ENCODE measurements at places on chromosomes 7 and 10.

DNA sequence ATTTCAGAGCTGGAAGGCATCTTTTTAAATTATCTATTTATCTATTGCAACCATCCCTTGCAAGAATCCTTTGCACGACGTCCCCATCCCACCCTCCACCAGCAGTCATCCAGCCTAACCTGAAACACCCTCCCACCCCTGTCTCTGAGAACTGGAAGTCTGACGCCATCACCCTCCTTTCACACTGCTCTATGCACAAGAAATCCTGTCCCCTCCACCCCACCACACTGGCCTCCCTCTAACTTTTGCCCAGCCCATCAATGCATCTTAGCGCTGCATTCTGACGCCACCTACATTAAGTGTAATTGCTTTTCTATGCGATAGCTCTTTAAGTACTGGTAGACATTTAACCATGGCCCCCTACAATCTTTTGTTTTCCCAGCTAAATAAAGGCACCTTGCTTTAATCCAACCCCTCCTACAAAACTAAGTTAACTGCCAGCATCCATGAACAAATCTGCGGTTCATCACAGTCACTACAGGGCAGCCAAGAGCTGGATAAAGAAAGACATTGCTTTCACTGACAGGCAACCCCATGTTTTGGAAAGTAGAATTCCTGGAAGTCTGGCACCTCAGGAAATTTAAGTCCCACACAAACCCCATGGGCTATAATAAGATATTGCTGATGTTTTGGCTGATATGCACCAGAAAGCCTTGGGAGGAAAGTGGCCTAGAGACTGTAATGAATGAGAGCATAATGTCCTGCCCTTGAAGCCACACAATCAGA is 128.0 kb downstream of the GLI3 start:
- DNase-seq = no peak

DNA sequence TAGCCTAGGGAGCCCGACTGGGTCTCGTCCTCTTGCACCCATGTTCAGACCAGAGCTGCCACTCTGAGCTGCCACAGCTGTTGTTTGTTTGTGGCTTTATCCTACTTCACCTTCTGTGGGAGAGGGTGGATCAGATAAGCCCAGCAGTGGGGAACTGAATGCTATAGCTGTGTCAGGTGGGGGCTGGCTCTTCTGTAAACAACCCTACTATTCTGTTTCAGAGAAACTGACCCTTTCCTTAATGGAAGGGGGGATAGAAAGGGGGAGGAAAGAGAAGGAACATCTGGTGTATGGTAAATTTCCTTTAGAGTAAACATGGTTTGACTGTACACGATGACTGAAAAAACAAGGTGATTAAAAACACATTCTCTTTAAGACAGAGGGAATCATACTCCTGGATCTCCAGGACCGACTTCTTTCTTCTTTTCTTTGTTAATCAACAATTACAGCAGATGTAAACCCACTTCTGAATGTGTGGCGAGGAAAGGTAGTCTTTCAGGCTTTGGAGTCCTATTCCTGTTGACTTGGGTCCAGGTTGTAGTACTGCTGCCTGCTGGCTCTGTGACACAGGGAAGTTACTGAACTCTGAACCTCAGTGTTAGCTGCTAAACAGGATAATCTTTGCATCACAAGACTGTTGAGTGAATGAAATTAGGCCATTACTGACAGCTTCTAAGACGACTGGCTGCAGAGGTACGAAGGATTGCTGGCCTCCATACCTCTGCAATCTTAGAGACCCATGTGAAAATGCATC is 6.0 kb downstream of the PRXL2A start:
- DNase-seq = no peak

DNA sequence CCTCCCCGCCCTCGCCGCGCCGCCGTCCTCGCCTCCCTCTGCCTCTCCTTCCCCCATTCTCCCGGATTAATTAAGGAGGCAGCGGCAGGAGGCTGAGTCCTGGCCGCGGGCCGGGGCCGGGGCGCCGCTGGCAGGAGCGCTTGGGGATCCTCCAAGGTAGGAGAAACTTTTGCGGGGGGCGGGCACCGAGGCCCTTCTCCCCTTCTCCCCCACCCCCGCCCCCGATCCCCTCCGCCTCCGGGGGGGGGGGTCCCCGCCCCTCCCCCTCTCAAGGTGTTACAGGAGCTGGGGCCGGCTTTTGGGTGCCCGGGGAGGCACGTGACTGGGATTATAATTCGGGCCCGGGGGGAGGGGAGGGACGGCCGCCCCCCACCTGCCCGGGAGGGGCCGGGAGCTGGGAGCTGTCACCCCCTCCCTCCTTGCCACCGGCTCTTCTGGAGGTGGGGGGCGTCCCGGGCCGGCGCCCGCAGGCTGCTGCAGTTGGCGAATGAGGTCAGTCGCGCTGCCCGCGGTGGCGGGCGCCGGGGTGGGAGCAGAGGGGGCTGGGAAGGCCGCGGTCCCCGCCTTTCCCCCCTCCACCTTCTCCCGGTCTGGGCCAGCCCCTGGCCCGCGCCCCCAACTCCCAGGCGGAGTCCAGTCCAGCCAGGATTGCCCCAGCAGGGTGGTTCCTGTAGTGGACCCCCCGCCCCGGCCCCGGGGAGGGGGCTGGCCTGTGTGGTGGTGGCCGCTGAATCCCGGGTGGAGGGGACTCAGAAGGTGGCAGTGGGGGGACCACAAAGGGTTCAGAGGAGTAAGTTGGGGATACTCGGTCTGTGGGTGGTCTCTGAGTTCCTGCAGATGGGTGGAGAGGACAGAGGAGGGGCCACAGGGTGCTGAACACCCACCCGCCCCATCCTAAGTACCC is 567 bp downstream of the GTF2IRD1 start:
- DNase-seq = no peak

DNA sequence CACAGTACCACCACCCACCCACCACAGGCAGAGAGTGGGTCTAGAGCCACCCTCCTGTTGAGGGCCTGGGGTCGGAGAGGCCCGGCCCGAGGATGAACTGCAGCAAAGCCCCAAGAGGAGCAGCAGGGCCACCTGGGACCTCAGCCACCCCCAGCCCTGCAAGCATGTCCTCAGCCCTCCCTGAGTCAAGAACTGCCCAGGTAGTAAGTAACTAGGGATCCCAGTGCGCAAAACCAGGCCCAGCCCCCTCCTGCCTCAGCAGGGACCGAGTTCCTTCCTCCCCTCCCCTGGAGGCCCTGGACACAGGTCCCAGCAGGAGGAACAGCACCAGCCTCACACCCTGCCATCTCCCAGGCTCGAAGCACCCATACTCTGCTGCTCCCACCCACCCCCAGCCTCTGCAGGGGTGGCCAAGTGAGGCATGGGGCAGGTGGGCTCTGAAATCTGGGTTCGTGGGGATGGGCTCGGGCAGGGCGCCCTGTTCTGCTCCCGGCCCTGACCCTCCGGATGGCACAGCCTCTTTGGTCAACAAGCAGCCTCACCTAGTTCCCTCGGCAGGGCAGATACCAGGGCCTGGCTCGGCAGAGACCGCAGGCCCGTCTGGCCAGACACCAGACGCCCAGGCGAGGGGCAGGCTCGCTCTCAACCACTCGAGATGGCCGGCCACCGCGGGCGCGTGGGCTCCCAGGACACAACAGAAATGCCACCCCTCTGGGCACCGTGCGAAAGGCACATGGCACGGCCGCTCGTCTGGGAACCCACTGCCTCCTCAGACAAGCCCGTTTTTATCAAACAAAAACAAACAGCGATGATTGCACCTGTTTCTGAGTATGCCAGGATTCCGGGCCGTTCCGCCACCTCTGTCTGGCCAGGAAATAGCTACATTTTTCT is 15.2 kb downstream of the PDGFA start:
- no peak for DNase-seq

DNA sequence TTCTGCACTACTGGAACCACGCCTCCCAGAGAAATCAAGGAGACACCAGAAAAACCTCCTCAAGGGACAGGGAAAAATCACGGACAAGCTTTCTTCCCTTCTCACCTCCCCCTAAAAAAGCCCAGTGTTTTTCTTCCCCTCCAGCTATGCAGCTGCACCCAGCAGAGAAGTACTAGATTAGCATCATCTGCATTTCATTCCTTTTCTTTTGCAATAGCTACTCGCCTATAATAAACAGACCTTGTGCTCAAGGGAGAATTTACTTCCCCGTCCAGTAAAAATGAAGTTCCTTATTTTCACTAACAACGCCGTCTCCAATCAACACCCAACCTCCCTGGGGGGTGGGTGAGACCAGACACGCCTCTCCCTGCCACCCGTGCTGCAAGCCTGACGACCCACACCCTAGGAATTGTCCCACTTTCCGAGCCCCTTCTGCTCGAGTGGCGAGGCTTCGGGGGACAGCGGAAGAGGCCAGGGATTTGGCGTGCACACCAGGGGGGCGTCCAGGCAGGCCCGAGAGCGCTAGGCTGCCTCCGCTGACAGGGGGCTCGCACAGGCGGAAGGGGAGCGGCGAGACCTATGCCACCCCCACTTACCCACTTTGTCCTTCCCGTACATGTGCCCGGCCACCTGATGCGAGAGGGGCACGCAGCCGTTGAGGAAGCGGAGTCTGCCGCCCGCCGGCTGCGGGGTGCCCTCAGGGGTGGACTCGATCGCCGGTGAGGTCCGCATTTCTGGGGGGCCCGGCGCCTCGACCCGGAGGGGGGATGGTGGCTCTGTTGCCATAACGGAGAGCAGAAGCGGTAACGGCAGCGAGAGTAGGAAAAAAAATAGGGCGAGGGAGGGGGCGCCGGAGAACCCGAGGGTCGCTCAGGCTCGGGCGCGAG is 625 bp downstream of the IPMK start:
- DNase-seq = no peak

DNA sequence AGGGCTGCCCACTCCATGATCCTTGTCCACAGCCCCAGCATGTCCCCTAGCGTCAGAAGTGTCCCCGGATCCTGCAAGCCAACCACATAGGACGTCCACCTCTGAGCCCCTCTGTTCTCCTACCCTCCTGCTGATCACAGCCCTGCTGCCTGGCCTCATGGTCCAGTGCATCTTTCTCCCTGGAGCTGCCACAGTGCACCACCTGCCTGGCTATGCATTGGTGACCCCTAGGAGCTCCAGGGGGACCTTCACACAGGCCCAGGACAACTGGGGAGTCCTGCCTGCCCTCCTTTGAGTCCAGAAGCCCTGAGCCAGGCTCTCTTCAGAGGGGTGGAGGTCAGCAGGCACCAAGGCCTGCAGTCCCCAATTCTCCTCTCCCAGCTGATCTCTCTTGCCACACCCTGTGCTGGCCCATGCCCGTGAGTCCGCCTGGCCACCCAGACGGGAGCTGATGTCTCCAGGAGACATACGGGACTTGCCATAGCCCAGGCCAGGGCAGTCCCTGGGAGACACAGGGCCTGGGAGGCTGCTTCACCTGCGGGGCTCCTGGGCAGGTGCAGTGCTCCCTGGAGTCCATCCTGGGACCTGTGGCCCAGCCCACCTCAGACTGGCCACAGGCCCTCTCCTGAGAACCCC is 77.4 kb upstream of the RET start:
- no peak for DNase-seq

- no peak for DNase-seq
Measured at GRCh38 chr7:29375641-29376562, 181.3 kb downstream of the CHN2 start.

GRCh38 chr7:158957921-158958491 is 101.6 kb downstream of the DYNC2I1 start:
- peak; percentile 88 for DNase-seq

DNA sequence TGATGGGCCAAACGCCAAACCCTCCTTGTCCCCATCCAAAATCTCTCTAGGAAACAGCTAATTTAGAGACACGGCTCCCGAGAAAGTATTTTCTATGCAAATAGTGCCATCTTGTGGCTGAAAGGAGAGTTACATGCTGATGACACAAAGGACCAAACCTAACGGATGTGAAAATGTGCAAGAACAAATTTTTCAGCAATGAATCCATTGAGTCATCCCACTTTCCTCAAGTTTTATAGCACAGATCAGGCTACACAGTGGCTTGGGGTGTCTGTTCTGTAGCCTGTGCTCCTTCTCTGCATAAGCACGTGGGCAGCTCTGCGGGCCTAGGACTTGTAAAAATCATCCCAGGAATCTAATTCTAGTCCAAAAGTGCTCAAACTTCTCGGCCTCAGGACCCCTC is 154.8 kb upstream of the PRR15 start:
- DNase-seq = peak; percentile 83

DNA sequence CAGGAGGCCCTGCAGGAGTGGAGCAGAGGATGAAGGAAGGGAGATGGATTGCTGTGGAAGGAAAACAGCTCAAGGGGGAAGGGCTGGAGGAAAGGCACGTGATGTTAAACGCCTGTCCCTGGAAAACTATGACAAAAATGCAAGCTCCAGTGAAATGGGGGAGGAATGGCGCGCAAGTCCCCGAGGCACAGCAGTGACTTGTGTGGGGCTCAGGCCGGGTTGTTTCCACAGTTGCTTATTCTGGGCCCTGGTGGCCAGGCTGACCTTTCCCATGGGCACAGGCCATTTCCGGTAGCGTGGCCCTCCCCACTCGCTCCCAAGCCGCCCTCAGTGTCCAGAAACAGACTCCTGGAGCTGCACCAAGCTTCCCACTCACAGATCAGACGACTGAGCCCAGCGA is 68.1 kb upstream of the PDGFA start:
- DNase-seq = no peak
